Neural crest cell (in vitro differentiated cells): ENCODE measurements at places on chromosomes 12 and 14. TPM values are rescaled to one million over a fixed set of nuclear protein-coding genes. Genes with fewer than 3 reads are reported as not detected.

- no peak for DNase-seq
These were observed 517.5 kb downstream of the NELL2 start for GRCh38 chr12:44358636-44359035.

DNA sequence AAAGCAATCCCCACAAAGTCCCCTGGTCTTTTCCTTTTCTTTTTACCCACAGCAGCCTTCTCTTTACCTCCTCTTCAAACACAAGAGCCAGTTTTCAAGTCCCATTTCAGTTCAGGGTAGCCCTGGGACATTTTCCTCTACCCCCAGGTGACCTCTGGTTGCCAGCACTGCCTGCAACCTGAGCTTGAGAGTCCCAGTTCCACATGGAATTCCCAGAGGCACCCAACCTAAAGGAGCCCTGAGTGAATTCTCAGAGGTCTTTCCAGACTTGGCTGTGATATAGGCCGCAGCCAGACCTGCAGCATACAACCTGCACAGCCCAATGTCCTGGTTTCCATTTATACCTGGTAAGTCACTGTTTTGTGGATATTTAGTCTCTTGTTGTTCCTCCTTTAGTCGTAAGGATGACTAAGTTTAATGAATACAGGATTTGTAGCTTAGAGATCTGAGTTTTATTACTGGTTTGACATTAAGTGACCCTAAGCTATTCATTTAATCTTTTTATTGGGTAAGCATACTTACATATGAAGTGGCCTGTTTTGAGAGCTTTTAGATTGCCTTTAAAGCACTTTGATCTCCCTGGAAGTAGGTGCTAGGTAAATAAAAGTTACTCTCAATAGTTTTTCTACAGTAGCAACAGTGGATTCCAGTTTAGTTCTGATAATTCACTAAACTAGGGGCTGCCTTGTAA, 159.8 kb downstream of the TGFB3 start:
- DNase-seq = no peak

- DNase-seq = no peak
These were observed 394.1 kb downstream of the C12orf75 start for GRCh38 chr12:105724641-105725040.

GRCh38 chr12:104201238-104202001, 14.2 kb upstream of the TXNRD1 start:
- DNase-seq = peak; percentile 35

The PIGH gene
- total RNA-seq = 19.9 and 23.0 TPM in 2 replicates

The VRTN gene
- not detected in 2 replicates for total RNA-seq

GRCh38 chr12:20314328-20314727, 54.0 kb upstream of the PDE3A start:
- no peak for DNase-seq

- DNase-seq = no peak
These were observed 6.0 kb downstream of the CACNA1C start for GRCh38 chr12:2058837-2059236.

The RFLNA gene
- 2.1 and 2.8 TPM in 2 replicates for total RNA-seq

- no peak for DNase-seq
These were observed 67.4 kb downstream of the PHLDA1 start for GRCh38 chr12:75964150-75964549.

The LRCOL1 gene
- total RNA-seq = 0.93 and 1.7 TPM in 2 replicates

- no peak for DNase-seq
These were observed 5.8 kb upstream of the MFAP5 start for GRCh38 chr12:8668441-8668840.
